ENCODE measurements at places on chromosomes 1 and 21.

DNA sequence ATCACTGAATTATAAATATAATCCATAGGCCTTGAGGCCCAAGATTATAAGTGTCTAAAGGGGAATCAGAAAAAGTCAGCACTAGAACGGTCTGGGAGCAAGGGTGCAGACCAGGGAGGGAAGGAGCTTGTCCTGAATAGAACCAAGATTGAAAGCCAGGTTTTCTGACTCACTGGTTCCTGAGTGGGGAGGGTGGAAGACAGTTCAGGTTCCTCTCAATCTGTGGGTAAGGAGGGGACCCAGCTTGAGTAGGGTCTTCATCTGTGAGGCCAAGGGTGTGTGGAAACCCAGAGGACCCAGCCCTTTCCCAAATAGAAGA lies 842 bp downstream of the LENEP start:
- no peak for DNase-seq

DNA sequence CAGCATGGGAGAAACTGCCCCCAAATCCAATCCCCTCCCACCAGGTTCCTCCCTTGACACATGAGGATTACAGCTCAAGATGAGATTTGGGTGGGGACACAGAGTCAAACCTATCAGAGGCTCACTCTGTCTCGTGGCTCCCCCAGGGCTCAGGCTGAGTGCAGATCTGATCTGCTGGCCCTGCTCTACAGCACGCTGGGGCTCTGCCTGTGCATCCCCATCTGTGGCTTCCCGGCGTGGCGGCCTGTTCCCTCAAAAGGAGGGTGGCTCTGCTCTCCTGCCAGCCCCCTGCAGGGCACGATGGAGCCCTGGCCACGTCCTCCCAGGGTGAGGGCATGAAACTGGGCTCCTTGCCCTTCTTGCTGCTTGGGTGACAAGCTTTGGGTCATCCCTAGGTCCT lies 19.8 kb upstream of the SMYD3 start:
- DNase-seq: no peak

- DNase-seq: no peak
Observed at GRCh38 chr1:111538343-111539025, 35.1 kb upstream of the ADORA3 start.

GRCh38 chr1:185328255-185328654 lies 11.2 kb upstream of the IVNS1ABP start:
- DNase-seq: no peak

DNA sequence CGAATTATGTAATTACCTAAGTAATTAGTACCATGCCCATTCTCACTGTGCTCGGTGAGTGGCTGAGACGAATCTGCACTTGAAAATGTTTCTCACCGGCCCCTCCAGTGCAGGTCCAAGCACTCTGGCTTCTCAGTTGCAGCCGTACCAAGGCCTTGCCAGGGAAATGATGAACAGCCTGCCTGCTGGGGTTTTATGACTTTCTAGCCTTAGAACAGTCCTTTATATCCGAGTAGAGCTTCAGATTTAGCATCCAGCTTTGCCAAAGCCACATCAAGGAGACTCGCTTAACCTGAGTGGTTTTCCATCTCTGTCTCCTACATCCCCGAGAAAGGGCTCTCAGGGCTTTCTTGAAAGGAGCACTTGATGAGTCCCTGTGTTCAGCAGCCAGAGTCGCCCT lies 83.4 kb downstream of the GREM2 start:
- no peak for DNase-seq

DNA sequence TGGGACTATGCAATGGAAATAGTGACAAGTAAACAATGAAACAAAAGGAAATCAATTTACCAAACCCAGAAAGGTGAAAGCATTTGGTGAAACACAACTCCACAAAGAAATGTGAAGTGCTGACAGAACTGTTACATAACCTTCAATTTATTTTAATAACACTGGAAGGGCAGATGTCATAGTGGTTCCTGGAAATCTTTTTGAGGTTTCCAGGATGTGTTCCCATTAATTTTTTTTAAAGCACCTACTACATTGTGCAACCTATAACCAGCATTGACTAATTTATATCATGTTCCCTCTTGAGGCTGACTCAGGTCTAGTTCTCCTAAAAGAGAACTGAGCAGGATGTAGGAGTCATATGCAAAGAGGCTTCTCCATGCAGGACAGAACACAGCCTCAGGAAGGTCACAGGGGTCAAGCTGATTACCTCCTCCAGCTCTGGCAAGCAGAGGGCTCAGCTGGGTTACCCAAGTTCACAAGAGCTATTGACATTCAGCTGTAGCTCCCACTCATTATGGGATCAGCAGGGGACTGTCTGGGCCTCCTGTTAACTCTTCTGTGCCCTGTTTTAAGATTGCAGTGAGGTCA lies 157.1 kb upstream of the NRIP1 start:
- no peak for DNase-seq

Data from DND-41 (cell line).